ENCODE measurements at places on chromosomes 5 and 9. TPM values are rescaled to one million over a fixed set of nuclear protein-coding genes. Genes with fewer than 3 reads are reported as not detected.

GRCh38 chr5:127431977-127432585 lies 85.4 kb upstream of the PRRC1 start:
- no peak for DNase-seq

- DNase-seq: no peak
Measured at GRCh38 chr5:83026930-83027687, 50.1 kb downstream of the TMEM167A start.

DNA sequence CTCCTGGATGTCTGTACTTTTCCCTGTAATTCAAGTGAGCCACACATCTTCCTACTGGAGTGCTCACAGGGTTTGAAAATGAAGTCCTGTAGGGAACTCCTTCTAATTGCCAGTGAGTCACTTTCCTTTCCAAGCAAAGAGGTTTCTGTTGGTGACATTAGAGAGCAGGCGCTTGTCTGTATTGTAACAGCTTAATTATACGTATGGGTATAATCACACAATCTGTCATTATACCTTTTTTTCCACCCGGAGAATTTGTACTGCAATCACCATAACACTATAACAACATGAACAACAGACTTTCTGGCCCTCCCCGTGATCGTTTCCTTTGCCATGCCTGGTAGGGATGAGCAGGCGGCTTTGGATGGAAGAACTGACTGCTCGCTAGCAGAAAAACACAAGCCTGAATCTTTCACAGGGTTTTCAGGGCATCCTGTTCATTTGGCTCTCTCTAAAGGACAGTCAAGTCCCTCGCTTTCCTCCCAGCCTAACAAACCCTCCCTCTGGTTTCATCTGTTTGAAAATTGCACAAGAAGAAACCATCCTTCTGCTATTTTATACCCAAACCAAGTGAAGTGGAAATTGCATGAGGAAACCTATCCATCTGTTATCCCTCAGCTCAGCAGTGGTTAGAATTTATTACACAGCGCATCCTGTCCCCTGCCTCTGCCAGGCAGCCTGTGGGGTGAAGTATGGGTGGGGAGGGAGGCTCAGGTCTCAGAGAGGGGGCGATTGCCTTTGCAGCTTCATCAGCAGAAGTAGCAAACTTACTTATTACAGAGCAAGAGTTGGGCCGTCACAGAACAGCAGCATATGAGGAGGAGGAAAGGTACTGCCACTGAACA lies 307.0 kb upstream of the TLE4 start:
- DNase-seq: no peak

- DNase-seq: no peak
Measured at GRCh38 chr9:76355886-76356285, 38.3 kb downstream of the RFK start.

GRCh38 chr5:169299191-169299662 lies 1.7 kb downstream of the SLIT3 start:
- DNase-seq: no peak

- DNase-seq: no peak
Measured at GRCh38 chr5:109469896-109470662, 60.3 kb upstream of the PJA2 start.

- DNase-seq: no peak
Measured at GRCh38 chr9:85444243-85444642, 297.5 kb downstream of the AGTPBP1 start.

- no peak for DNase-seq
Measured at GRCh38 chr5:127290019-127290945, at the start of gene MEGF10. TSS of gene MEGF10 (plus strand) at chr5:127290796. CDS start at chr5:127331309, 40,513 bp downstream.

- no peak for DNase-seq
Measured at GRCh38 chr5:80739057-80739456, 84.3 kb upstream of the DHFR start.

DNA sequence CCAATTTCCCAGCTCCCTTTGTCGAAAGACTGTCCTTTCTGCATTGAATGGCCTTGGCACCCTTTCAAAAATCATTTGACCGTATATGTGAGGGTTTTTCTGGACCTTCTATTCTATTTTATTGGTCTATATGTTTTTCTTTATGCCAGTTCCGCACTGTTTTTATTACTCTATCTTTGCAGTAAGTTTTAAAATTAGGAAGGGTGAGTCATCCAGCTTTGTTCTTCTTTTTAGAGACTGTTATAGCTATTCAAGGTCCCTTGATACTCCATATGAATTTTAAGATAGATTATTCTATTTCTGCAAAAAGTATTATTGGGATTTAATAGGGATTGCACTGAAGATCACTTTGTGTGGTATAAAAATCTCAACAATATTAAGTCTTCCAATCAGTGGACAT lies 44.2 kb upstream of the STARD4 start:
- no peak for DNase-seq

GRCh38 chr5:14268738-14269137 lies 125.6 kb downstream of the TRIO start:
- DNase-seq: no peak

The WNT8A gene
- total RNA-seq: not detected

The EIF4E1B gene
- not detected for total RNA-seq

The NKD2 gene
- total RNA-seq: 1.7 TPM

The SLC36A3 gene
- not detected for total RNA-seq

The IRX1 gene
- total RNA-seq: 6.5 TPM
